Muscle of leg (tissue), 16 donors: ENCODE measurements at places on chromosomes 1 and 21.

GRCh38 chr1:97013941-97014340, 292.4 kb downstream of the PTBP2 start:
- peak; percentile 74 for DNase-seq

DNA sequence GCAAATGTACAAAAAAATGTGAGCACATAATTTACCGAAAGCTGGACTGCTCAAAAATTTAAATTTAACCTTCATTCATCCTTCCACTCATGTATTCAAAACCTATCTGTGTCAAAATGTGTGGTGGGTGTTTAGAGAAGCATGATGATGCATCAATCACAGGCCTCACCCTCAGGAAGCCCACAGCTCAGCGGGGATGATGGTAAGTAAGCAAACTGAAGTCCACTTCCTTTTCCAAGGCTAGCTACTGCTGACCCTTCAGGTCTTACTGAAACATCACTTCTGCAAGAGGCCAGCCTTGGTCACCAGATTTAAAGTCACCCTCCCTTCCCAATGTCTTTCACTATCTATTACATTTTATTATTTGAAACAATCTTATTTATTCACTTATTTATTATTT, 254.5 kb downstream of the DNM3 start:
- DNase-seq, result no peak

DNA sequence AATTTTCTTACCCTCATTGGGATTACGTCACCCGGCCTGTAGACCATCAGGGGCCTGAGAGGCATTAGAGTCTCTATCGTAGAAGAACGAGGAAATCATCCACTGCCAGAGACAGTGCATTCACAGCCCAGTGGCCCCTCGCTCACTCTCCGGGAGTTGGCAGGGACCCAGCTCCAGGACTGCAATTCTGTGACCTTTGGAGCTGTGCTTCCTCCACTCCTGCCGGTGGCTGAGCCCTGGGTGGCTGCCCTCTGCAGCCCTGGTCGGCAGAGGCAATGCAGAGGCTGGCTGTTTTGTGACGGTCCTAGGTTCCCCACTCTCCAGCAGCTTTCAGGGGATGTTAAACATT, 12.7 kb downstream of the SLC37A1 start:
- no peak for DNase-seq

GRCh38 chr1:51679435-51679834, 62.5 kb downstream of the OSBPL9 start:
- DNase-seq, result no peak

DNA sequence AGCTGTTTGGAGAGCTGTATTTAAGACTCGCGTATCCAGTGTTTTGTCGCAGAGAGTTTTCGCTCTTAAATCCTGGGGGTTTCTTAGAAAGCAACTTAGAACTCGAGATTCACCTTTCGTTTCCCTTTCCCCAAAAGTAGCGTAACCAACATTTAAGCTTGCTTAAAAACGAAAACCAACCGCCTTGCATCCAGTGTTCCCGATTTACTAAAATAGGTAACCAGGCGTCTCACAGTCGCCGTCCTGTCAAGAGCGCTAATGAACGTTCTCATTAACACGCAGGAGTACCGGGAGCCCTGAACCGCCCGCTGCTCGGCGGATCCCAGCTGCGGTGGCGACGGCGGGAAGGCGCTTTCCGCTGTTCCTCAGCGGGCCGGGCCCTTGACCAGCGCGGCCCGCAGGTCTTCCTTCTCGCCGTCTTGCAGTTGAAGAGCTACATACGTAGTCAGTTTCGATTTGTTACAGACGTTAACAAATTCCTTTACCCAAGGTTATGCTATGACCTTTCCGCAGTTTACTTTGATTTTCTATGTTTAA, 1.9 kb downstream of the OLIG1 start:
- DNase-seq, result peak; percentile 24

- DNase-seq, result no peak
Observed at GRCh38 chr21:45912611-45913417, 68.8 kb upstream of the COL6A1 start.
